Heart left ventricle (tissue), 16 donors: ENCODE measurements at places on chromosomes 1 and 21.

GRCh38 chr1:223780318-223780717 lies 65.4 kb downstream of the TP53BP2 start:
- no peaks in the 10 kb centered on the region for H3K27me3 ChIP-seq
- DNase-seq, result no peak
- peaks cover 4% of the 10 kb centered on the region for H3K4me1 ChIP-seq
- no peak overlapping the region for H3K27ac ChIP-seq
- no peak overlapping the region for H3K4me3 ChIP-seq
- peaks cover 11% of the 10 kb centered on the region for H3K36me3 ChIP-seq

DNA sequence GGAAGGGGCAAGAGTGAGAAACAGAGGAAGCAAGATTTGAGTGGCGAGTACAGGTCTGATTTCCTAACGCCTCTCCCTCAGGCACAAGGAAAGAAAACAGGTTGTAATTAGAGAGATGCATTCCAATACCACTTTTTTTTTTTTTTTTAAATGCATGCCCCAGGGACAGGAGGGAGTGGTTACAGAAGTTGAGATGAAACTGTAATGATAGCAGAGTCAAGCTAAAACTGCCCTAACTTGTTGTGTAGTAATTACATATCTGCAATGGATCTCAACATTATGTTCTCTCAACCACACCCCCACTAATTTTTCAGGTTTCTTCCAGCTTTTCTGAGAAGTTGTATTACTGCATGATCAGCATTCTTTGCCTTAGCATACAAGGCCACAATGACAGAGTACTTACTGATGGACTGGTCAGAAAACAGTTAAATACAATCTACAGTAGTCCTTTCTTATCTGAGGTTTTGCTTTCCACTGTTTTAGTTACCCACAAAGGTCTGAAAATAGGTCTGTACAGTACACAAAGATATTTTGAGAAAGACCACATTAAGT lies 5.5 kb downstream of the ETV3 start:
- DNase-seq, result no peak
- H3K4me3 ChIP-seq, result no peak overlapping the region
- H3K27ac ChIP-seq, result no peak overlapping the region
- no peaks in the 10 kb centered on the region for H3K27me3 ChIP-seq

DNA sequence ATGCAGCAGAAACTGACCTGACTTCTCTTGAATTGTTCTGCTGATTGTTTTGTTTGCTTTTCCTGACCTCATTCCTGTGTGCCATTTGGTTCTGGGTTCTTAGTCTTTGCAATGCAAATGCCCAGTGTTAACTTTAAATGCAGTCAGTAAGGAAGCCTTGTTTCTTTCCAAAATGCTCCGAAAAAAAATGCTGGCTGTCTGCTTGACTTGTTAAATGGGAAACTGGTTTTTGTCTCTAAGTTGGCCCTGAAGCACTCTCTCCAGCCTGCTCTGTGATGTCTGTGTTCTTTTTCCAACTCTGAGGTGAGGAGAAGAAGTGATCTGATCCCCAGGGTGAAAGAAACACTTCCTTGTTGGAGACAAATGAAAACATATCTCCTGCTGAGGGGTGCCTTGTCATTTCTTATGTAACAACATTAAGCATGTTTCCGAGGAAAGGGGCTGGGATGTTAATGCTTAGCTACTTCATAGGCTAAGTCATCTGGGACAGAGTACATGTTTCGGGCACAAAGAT lies 256.3 kb upstream of the ADGRL4 start:
- DNase-seq, result no peak
- no peaks in the 10 kb centered on the region for H3K4me1 ChIP-seq
- H3K4me3 ChIP-seq, result no peak overlapping the region
- H3K27me3 ChIP-seq, result no peaks in the 10 kb centered on the region

- no peak for DNase-seq
- H3K4me3 ChIP-seq, result no peak overlapping the region
- H3K27ac ChIP-seq, result no peak overlapping the region
- no peaks in the 10 kb centered on the region for H3K27me3 ChIP-seq
These were observed 3.1 kb downstream of the GJA5 start for GRCh38 chr1:147757015-147757990.

DNA sequence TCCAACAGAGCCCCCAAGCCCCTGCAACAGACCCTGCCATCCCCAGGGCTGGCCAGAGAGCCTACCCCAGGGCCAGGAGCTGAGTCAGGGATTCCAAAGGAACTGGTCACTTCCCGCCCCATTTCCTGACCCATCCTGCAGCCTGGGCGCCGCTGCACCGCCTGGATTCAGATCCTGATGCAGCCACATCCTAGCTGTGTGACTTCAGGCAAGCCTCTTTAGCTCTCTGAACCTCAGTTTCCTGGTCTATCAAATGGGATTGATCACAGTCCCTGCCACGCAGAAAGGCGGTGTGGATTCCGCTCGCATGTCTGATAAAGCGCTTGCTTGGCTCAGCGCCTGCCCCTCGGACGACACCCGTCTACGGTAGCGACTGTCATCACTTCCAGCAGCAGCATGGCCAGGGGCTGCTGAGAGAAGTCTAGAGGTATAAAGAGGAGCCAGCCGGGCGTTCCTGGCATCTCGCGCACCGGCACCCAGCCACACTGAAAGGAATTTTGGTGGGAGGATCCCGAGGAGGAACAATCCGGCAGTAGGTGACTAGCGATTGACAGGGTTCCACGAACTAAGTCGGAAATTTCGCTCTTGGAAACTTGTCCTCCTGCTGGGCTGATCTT lies 10.1 kb downstream of the EPHA2 start:
- H3K36me3 ChIP-seq, result peaks cover 23% of the 10 kb centered on the region
- H3K27me3 ChIP-seq, result no peaks in the 10 kb centered on the region

- H3K27ac ChIP-seq, result no peak overlapping the region
- peaks cover 31% of the 10 kb centered on the region for H3K36me3 ChIP-seq
- H3K4me3 ChIP-seq, result no peak overlapping the region
- no peaks in the 10 kb centered on the region for H3K27me3 ChIP-seq
These were observed 83.0 kb downstream of the GPR161 start for GRCh38 chr1:168053681-168054080.

DNA sequence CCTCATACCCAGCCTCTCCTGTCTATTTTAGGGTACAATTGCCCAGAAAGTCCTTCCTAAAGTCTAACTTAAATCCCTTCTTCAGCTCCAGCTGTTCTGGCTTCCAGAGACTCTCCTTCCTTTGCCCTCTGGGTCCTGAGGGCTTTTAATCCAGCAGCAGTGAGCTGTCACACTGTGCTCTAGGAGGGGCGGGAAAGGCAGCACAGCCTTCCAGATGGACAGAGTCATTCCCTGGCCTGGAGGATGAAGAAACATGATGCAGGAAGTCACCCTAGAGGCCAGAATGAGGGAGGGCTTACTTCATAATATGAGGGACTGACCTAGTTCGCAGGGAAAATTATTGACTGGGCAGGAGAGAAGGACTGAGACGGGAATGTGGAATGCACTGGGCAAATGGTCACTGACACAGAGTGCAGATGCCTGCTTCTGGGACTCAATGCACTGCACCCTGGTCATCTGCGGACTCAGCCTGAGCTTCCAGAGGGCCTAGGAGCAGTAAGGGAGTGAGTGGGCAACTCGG lies 1.3 kb downstream of the SH2D2A start:
- no peaks in the 10 kb centered on the region for H3K27me3 ChIP-seq
- no peaks in the 10 kb centered on the region for H3K36me3 ChIP-seq
- H3K4me1 ChIP-seq, result peaks cover 27% of the 10 kb centered on the region
- H3K4me3 ChIP-seq, result peak overlapping the region; percentile 50

DNA sequence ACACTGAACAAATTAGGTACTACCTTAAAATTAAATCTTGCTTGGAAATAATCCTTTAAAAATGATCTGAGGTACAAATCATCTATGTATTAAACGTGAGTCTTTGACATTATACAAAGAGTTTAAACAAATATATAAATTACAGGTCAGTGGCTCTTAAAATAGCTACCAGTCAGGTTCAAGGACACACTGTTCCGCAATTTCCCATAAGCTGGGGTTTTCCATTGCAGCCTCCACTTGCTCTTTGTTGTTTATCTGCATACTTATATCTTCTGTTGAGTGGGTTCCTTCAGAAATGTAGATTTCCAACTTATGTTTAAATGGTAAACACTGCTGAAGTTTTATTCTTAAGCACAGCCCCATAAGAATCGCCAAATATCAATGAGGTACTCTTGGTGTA lies 5.7 kb upstream of the MRPL55 start:
- H3K4me3 ChIP-seq, result no peak overlapping the region
- no peaks in the 10 kb centered on the region for H3K36me3 ChIP-seq
- no peak overlapping the region for H3K27ac ChIP-seq
- DNase-seq, result no peak
- peaks cover 8% of the 10 kb centered on the region for H3K4me1 ChIP-seq

- no peak for DNase-seq
- peaks cover 65% of the 10 kb centered on the region for H3K4me1 ChIP-seq
- no peaks in the 10 kb centered on the region for H3K36me3 ChIP-seq
- H3K27me3 ChIP-seq, result no peaks in the 10 kb centered on the region
- no peak overlapping the region for H3K27ac ChIP-seq
These were observed 137.3 kb downstream of the NAV1 start for GRCh38 chr1:201676197-201676596.

DNA sequence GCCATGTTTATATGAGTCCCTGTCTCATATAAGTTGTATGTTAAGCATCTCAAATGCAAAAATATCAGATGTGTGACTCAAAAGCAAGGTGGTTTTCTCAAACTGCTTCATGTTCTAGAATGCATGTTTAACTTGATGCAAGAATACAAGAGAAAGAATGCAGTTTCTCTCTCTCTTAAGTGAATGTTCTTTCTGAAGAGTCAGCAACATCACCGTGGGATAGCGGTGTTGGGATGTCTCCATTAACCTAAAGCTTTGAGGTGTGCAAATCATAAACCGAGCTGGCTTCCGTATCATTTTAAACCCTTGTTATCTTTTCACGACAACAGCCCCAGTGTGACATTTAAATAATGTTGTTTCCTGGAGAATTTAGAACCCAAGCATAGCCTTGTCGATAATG lies 48.4 kb upstream of the TARBP1 start:
- H3K4me3 ChIP-seq, result no peak overlapping the region
- H3K36me3 ChIP-seq, result no peaks in the 10 kb centered on the region
- peaks cover 68% of the 10 kb centered on the region for H3K4me1 ChIP-seq
- DNase-seq, result no peak
- H3K27ac ChIP-seq, result no peak overlapping the region
- no peaks in the 10 kb centered on the region for H3K27me3 ChIP-seq
